ENCODE measurements at places on chromosomes 11 and 22. TPM values are rescaled to one million over a fixed set of nuclear protein-coding genes. Genes with fewer than 3 reads are reported as not detected.

The FOLR1 gene
- total RNA-seq = 2.6 TPM

DNA sequence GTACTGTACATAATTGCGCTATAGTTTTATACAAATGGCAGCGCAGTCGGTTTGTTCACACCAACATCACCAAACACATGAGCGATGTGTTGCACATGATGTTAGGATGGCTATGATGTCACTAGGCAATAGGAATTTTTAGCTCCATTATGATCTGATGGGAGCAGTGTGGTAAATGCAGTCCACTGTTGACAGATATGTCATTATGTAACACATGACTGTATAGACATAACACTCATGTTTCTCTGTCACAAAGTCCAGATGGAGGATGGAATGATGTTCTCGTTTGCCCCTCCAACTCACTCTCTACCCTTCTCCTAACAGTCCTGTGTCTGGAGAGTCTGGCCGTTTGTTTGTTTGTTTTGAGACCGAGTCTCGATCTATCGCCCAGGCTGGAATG is 288.5 kb downstream of the LARGE1 start:
- DNase-seq = no peak

DNA sequence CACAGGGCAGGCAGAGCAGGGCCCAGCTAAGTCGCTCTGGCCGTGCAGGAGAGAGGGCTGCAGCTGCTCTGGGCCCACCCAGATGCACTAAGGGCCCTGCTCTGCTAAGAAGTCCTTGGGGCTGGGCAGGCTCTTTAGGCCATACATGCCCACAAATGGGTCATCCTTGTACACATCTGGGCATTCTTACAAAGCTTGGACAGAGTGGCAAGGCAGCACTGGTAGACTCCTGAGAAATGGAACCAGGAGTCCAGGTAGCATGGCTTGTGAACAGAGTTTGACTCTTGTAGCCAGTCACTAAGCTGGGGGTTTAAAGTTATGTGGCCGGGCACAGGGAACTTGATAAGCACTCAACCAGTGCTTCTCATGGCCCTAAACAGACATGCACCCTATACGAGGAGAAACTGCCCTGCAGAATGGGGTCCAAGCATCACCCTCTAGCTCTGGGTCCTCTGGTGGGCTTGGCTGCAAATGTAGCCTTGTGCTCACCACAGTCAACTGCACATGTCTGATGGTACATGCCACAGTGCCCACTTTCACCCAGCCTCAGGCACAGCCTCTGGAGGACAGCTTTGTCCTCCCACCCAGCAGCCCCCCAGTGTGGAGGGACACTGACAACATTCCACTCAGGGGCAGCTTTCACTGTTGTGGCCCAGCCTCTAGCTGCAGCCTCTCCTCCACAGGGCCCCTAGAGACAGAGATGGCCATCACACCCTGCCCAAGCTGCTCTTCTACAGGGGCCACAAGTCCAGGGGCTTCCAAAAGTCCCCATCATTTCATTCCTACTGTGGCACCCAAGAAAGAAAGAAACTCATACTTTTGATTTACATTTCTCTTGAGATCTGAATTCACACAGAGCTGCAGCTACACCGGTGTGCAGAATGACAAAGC is 75.2 kb downstream of the DGCR2 start:
- no peak for DNase-seq

DNA sequence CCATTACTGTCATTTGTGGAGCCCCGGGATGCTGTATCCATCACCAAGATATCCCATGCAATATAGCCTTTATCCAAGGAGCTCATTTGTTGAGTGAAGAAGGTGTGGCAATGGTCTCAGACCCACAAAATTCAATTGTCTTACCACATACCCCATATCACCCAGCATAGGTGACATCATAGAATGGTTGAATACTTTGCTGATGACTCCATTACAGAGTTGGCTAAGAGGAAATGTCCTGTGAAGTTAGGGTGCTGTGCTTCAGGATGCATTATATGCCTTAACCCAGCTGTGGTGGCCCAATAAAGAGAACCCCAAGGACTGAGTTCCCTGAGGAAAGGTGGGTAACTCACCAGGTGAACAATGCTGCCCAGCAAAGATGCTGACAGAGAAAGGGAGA is 113.7 kb downstream of the EFCAB6 start:
- DNase-seq = no peak

GRCh38 chr11:123977731-123978347 is at the start of gene OR10S1:
Gene OR10S1, minus strand, starts transcription at chr11:123977781. Its CDS starts 117 bp downstream, at chr11:123977664.
- no peak for DNase-seq

The GTSE1 gene
- 48.0 TPM for total RNA-seq

The OSBP gene
- 60.7 TPM for total RNA-seq

DNA sequence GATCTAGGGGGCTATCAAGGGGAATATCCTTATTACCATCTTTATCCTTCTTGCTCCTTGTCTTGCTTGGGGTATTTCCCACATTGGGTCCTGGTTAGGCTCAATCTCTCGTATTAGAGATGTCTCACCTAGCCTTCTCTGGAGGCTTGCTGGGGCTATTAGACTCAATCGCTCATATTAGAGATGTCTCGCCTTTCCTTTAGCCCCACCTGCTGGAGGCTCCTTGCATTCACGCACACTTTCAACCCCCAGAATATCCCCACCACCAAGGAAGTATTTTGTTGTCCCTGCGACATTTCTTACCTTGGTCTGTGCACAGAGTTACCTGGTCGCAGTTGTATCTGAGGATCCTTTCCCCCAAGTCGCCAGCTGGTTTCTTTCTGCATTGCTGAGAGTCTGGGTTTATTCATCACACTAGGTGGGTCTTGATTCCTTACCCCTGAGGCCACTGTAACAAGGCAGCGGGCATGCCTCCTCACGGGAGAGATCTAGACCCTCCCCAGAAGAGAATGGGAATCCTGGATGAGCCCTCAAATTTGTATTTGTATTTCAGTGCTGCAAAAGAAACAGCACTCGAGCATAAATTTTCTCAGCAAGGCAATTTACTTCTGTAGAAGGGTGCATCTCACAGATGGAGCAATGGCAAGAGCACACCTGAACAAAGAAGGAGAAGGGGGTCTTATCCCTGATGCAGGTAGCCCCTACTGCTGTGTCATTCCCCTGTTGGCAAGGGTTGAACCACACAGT is 15.9 kb upstream of the HYLS1 start:
- peak; percentile 20 for DNase-seq

The TRMU gene
- total RNA-seq = 74.8 TPM

The OR10A2 gene
- total RNA-seq = not detected

- no peak for DNase-seq
These were observed 11.1 kb downstream of the SPTBN2 start for GRCh38 chr11:66717925-66718319.

DNA sequence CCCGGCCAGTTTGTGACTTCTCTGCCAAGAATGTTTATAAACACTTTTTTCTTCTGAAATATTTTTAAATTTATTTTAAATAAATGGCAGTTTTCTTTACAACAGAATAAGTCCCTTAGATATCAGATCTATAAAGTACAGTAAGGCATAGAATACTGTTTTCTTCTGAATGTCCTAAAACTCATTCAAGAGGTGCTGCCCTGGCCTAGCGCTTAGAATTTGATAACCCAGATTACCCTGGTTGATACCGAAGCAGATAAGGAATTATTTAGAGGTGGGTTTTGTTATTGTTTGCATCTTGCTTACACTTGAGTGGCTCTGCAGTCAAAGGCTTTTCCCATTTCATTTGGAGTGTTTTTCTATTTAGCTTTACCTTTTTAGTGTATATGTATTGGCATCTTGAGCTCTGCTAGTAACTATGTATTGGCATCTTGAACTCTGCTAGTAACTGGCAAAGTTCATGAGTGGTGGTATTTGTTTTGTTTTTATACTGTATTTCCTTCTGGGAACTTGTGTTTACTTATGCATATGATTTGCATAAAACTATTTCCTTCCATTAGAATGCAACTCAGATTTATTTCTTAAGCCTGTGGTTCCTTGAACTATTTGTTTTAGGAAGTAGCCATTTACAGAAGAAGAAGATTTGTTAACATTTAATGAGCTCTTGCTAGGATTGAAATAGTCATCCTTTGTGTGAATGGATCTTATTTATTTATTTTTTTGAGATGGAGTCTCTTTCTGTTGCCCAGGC is 1.2 kb downstream of the ACAD8 start:
- DNase-seq = no peak

DNA sequence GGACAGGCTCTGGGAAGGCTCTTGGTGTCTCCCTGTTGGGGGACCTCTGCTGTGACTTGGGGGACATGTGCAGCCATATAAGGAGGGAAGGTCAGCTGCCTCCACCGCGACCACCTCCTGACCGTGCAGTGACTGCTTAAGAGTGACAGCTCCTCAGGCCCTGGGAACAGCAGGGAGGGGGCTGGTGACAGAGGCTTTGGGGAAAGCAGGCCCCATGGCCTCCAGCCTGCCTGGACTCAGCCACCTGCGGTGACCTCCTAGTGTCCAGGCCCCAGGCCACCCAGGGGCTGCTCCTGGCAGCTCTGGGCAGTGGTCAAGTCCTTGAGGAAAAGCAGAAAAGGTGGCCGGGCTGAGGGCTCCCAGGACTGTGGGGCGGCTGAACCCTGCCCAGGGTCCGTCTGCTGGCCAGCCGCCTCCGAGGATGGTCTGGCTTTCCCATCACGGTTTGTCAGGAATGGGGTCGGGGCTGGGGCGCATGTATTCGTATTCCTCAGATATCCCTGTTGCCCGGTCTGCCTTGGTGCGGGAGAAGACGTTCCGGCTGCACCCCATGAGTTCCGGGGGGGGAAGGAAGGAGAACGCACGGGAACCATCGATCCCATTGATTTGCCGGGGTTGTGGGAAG is 96.8 kb downstream of the WNT7B start:
- DNase-seq = no peak

- peak; percentile 74 for DNase-seq
These were observed 28.5 kb downstream of the LRP4 start for GRCh38 chr11:46889689-46890475.

GRCh38 chr22:45341498-45341897 is 31.8 kb downstream of the FAM118A start:
- no peak for DNase-seq

DNA sequence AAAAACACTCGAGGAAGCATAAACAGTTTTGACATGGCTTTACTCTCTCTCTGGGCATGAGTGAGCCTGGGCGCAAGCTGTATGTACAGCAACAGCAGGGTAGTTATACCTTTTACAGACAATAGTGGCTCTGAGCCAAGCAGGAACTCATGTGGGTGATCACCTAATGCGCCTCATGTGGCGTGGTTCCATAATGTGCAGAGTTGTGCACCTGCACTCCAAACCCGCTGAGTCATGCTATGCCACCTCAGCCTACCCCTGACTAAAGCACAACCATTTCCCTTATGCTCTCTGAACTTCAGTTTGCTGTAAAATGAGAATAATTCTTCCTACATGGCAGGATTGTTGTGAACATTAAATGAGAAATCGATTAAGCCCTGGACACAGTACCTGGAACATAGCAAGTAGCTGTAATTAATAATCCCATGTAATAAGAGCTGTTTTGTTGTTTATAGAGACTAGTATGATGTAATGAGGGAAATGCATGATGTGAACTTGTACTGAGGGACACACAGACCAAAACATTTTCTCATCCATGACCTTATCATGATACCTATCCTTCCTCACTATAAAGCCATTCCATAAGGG is 71.6 kb downstream of the CCDC34 start:
- DNase-seq = peak; percentile 28

DNA sequence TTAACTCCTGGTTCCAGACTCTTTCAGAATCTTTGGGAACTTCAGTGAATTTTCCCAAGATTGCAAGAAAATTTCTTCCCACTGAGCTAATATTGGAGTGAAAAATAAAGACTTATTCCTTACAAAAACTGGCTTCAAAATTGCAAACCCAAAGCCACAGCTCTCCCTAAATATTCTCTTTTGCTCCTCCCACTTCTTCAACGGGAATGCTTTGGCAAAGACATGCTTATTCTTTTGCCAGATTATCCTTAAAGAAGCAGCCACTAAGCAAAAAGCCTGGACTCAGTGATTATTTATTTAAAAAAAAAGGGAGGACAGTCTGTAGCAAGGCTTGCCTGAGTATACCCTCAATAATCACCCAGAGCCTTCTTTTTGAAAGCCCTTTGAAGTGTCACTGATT is 902.4 kb upstream of the CCDC90B start:
- no peak for DNase-seq

DNA sequence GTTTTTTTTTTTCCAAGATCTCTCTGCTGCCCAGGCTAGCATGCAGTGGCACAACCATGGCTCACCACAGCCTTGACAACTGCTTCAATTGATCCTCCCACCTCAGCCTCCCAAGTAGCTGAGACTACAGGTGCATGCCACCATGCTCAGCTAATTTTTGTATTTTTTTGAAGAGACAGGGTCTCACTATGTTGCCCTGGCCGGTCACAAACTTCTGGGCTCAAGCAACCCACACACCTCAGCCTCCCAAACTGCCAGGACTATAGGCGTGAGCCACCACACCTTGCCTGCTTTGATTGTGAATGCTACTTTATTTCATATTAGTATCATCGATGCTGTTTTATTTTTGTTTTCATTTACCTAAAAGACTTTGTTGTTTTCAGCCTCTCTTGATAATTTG is 81.5 kb upstream of the GNAZ start:
- DNase-seq = no peak

The NLRP14 gene
- not detected for total RNA-seq

The MS4A3 gene
- not detected for total RNA-seq

DNA sequence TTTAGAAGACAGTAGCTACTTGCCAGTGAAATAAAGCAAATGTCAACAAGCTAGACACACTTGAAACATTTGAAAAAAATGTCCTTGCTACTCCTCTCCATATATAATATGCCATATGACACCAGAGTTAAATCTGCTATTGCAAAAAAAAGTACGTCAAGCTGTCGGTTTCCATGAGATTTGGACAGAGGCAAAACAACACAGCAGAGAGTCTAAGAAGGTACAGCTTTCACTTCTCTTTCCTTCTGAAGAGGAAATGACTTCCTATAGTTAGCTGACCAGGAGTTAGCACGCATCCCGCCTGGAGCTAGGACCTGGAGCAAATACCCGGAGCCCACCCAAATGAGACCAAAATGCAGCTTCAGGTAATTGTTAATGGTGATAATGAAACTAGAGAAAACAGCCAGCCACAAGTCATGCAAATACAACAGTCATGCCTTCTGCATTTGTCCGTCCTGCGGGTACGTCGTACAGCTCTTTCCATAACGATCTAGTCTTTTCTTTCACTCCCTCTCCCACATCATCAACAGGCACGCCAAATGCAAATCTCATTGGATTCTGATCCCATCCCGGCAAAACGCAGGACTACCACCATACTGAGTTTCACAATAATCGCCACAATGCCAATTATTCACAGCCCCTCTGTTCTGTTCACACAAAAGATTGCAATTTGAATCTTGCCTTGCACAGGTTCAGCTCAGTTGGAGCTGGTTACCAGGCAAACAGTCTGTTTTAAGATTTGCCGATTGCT is 395.0 kb upstream of the CCDC90B start:
- no peak for DNase-seq

The SAA4 gene
- total RNA-seq = 2.6 TPM

GRCh38 chr11:125387901-125388300 is 108.2 kb downstream of the FEZ1 start:
- DNase-seq = no peak

DNA sequence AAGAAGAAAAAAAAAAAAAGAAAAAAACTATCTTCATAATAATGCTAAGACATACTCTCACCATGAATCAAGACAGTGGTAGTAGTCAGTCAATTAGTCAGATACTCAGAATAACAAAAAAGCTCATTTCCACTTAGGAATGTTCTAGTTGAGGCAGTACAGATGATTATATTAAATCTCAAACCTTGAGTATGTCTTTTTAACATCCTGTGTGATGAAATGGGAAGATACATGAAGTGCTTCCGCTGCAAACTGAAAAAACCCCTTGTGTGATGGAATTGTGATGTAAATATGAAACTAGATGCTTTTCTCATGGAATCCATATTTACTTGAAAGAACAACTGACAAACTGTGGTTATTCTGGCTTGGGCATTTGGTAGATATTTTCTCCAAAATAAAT is 13.7 kb downstream of the AMOTL1 start:
- no peak for DNase-seq

The OR5P2 gene
- not detected for total RNA-seq
